Activated CD4-positive, alpha-beta T cell treated with anti-CD3 and anti-CD28 coated beads, Interleukin-10, Interleukin-2, amounts not matched to agents 100 ng/mL and 50 ng/mL, durations not matched to agents 16 hours and 8 hours (primary cell): ENCODE measurements at places on chromosomes 7 and 10.
A peak's percentile ranks its signal among the peaks of the same experiment; 100 is the strongest.

GRCh38 chr10:48751730-48752129 lies 67.1 kb downstream of the WDFY4 start:
- no peak for DNase-seq

- DNase-seq: peak; percentile 7
Observed at GRCh38 chr10:2772135-2772534, 295.2 kb upstream of the PFKP start.

DNA sequence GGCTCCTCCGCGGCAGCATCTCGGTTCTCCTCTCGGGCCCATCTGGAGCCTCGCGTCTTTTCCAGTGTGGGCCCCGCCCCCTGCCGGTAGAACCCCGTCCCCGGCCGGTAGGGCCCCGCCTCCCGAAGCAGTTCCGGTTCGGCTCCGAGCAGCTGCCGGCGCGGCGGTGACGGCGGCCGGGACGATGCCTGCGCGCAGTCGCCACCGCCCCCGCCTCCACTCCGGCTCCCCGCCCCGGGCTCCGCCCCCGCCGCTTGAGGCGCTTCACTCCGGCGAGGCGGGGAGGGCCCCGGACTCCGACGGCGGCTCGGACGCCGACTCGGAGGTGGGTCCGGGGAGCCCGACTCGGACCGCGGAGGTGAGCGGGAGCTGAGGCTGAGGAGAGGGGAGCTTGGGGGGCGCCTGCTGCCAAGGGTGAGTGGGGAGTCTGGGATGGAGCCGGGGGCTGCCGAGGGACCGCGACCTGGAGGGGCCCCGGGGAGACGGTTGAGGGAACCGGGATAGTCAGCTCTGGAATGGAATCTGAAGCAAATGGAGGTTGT lies at the start of gene SAMD8:
Gene SAMD8 (plus strand): TSS at position 292 of the 542 bp plus-strand sequence. CDS start 38,873 bp downstream, outside the sequence.
- DNase-seq: peak; percentile 98

- no peak for DNase-seq
Observed at GRCh38 chr7:137331378-137331777, 12.2 kb downstream of the PTN start.

- DNase-seq: no peak
Observed at GRCh38 chr7:84547331-84547730, 352.7 kb upstream of the SEMA3A start.

DNA sequence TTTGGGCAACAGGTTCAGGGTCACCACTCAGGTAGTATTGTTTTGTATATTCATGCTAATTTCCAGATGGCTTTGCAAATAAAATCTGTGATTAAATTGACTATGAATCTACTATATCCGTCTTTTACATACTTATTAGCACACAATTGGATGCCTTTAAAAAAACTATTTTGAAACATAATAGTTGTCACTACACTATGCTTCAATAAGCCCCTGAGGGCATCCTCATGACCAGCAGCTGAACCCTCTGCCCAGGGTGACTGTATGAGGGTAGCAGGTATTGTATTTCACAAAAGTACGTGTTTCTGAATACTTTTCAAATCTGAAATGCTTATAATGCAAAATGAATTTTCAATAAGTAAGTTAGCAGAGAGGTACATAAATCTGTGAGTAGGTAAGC lies 97.3 kb downstream of the DNAH11 start:
- no peak for DNase-seq

- no peak for DNase-seq
Observed at GRCh38 chr10:27838361-27838760, 92.7 kb upstream of the MKX start.

DNA sequence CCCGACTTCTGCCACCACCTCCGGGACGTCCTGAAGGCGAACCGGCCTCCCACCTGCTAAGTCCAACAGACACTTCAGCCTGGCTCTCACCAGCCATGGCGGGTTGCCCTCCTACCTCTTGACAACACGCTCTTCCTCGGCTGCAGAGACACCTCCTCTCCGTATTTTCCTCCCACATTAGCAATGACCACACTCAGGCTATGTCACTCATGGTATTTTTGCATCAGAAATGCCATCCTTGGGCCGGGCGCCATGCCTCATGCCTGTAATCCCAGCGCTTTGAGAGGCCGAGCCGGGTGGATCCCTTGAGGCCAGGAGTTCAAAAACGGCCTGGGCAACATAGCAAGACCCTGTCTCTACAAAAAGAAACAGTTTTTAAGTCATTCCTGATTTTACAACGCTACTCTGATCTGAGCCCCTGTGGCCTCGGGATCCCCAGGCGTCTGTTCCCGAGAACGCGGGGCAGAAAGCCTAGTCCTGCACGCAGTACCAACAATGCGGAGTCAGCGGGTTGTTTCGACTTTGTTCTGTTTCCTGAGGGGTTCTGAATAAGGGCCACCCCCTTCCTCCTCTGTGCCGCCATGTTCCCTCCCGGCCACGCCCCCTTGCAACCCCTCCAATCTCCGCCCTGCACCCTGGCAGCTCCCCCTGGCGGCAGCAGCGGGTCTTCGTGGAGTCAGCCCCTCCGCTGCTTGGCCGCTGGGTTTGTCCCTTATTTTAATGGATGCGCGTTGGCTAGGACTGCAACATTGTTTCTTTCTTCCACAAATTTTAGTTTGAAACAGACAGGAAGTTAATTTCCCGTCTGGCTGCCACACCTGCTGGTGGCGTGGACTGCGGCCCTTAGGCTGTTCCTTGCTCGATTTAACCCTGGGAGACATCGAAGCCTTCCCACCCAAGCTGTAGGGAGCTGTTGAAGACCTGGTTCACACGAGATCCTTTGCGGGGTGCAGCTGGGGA lies 9.7 kb upstream of the ZFAND2A start:
- DNase-seq: peak; percentile 94

DNA sequence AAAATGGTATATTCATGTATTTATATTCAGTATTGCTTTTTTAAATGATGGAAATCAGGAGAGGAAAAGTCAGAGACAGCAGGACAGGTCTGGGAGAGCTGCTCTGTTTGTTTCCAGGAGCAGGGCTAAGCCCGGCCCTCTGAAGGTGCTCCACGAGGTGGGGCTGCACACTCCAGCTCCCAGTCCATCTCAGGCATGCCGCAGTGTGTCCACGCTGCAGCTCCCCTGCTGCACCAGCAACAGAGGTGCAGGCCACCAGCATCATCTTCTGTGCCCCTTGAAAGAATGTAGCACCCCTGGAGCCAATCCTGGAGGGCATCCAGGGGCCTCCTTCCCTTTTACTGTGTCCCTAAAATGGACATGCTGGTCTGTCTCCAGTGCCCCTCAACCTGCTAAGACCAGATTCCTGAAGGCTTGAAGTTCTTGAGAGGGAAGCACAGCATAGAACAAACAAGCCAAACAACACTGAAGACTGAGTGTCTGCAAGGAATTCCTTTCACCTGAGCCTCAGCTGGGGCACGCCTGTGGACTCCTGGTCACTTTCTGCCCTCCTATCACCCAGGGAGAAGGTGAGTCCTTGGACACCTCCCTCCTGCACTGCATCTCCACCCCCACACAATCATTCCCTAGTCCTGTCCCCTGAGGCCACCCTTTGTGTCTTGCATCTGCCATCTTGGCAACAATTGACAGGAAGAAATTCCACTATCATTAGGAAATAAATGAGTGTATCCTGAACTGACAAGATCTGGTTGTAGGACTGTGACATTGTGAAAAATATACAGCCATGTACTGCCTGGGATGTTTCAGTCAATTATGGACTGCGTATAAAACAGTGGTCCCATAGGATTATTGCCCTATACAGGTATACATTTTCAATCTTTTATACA lies 100.5 kb downstream of the CXCL12 start:
- no peak for DNase-seq
